ENCODE measurements at places on chromosomes 7 and 10.

- DNase-seq = no peak
Measured at GRCh38 chr10:35570397-35570796, 34.7 kb upstream of the GJD4 start.

DNA sequence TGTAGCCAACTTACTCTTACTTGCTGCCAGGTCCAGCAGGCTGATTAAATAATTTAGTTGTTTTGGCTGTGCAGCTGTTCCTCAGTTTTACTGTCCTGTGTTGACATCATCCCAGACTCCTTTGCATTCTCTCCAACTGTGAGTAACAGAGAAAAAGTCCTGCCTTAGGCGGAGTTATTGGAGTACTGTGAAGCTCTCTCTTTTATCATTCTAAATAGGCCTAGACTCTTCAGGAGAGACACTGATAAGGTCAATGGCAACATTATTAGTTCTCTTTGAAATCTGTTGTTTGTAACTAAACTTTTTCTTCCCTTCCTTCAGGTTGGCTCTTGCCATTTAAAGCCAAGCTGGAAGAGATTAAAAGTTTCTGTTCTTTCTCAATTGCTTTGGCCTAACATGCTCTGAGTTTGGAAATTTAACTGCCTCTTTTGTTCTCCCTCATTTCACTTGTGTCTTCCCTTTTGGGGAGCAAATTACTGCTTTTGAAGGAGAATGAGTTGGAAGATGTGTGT is 215.7 kb upstream of the CSTF2T start:
- no peak for DNase-seq

DNA sequence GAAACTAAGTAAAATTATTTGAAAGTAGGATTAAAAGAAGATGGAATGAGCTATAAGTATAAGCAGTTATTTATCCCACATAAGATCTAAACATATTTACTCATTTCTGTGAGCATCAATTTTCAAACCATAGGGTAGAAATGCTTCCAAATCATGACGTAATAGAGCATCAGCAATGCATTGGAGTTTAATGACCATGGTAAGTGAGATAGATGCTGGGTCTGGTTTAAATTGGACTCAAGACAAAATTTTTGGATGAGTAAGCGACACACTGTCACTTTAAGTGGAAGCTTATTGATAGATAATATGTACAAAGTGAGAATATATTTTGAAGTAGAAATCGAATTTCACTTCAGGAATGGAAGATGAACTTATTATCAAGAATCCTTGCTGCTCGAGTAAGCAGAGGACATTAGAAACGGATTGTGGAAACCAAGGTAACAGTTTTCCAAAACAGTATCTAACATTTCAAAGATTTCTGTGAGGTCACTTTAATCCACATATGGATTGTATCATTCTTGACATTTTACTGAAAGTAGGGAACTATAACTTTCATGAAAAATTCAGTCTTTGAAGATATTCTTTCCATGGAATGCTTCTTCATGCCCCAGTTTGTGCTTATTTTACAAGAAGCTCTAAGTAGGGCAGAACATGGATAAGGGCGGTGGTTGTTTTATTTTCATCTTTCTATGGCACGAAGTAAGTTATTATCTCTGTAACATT is 85.8 kb downstream of the AGMO start:
- no peak for DNase-seq

DNA sequence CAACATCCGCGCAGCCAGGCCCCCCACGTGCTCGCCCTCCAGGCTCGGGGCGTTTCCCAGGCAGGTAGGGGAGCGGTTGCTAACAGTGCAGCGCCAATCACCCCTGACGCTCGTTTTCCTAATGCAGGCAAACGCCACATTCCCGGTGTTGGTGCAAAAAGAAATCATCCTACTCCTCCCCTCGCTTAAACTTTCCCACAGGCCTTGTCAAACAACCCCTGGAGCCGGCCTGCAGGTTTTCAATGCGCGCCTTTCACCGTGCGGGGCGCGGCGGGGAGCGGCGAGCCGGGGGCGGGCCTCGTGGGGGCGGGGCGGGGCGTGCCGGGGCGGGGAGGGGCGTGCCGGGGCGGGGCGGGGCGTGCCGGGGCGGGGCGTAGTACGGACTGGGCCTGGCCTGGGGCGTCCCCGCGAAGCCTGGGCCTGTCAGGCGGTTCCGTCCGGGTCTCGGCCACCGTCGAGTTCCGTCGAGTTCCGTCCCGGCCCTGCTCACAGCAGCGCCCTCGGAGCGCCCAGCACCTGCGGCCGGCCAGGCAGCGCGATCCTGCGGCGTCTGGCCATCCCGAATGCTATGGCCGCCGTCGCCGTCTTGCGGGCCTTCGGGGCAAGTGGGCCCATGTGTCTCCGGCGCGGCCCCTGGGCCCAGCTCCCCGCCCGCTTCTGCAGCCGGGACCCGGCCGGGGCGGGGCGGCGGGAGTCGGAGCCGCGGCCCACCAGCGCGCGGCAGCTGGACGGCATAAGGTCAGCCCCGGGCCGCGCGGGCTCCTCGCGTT is at the start of gene ECHDC3:
Gene ECHDC3, plus strand, starts transcription at position 374 of the 770 bp plus-strand sequence. Its CDS starts 195 bp downstream, at position 569.
- peak; percentile 69 for DNase-seq

- no peak for DNase-seq
Measured at GRCh38 chr10:116771959-116772585, 29.7 kb upstream of the HSPA12A start.

DNA sequence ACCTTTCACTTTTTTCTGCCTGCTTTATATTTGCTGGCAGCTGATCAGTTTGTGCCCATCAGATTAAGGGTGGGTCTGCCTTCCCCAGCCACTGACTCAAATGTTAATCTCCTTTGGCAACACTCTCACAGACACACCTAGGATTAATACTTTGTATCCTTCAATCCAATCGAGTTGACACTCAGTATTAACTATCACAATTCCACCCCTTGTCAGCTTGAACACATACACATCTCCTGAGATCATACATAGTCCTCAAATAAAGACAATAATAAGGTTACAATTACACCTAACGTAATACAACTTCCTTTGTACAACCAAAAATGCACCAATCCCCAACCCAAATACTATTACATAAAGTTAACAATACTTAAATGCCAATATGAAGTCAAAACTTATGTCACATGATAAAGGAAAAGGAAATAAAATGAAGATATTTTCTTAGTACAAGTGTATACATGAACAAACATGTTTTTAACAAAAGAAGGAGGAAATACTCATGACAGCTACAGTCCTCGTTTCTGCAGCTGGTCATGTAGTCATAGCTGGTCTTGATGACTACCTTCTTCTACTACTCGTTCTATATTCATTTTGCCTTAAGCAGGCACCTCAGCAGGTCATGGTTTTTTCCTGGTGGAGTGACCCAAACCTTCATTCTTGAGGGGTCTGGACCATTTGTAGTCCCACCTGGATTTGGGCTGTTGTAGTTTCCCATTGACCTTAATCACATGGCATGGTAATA is 96.7 kb upstream of the CABCOCO1 start:
- no peak for DNase-seq

DNA sequence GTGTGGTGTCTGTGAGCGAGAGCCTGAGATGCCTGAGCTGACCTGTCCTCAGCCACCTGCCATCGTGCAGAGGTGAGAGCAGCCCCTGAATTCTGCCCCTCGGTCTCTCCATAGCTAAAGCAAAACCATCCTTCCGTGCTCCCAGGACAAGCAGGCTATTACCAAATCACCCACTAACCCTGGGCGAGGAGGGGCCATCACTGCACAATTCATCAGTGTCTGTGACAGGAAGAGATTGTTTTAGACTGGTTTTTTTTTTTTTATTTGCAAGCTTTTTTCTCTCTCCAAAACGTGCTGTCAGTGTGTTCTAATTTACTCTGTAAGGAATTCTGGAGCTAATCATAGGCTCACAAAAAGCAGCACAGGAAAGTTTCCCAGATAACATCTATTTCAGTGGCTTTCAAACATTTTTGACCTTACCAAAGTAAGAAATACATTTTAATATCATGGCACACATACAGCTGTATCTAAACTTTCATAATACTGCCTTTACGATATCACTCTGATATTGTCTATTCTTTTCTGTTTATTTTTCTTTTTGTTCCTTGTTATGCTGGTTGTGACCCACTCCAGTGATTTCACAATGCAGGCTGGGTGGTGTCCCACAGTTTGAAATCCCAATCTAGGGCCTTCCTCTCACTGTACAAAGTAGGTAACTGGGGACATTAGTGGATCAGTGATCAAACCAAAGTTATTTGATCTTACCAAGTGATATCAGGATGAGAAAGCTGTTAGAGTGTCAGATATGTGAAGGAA is 62.8 kb downstream of the EGFR start:
- DNase-seq = no peak

DNA sequence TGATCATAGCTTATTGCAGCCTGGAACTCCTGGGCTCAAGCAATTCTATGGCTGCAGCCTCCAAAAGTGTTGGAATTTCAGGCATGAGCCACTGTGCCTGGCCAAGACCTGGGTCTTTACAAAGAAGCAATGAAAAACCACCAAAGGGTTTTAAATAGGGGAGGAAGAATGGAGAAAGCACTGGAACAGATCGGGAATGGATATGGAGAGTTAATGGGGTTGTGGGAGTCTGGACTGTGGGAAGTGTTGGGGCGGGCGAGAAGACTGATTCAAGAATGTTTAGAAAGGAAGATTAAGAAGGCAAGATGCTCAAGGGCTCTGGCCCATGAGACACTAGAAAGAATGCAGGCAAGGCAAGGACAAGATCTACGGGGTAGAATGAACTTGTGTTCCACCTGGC is 98.5 kb downstream of the CARD11 start:
- DNase-seq = no peak

DNA sequence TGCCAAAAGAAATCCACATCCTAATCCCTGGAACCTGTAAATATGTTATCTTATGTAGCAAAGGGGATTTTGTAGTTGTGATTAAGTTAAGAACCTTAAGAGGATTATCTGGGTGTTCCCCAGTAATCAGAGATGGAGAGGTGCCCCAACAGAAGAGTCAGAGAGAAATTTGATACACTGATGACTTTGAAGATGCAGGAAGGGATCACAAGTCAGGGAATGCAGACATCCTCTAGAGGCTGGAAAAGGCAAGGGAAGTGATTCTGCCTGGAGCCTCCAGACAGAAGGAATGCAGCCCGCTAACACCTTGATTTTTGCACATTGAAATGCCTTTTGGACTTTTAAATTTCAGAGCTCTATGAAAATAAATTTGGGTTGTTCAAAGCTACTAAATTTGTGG is 531.7 kb downstream of the DNAJB9 start:
- DNase-seq = no peak

- no peak for DNase-seq
Measured at GRCh38 chr7:19957664-19958063, 184.2 kb upstream of the TMEM196 start.

DNA sequence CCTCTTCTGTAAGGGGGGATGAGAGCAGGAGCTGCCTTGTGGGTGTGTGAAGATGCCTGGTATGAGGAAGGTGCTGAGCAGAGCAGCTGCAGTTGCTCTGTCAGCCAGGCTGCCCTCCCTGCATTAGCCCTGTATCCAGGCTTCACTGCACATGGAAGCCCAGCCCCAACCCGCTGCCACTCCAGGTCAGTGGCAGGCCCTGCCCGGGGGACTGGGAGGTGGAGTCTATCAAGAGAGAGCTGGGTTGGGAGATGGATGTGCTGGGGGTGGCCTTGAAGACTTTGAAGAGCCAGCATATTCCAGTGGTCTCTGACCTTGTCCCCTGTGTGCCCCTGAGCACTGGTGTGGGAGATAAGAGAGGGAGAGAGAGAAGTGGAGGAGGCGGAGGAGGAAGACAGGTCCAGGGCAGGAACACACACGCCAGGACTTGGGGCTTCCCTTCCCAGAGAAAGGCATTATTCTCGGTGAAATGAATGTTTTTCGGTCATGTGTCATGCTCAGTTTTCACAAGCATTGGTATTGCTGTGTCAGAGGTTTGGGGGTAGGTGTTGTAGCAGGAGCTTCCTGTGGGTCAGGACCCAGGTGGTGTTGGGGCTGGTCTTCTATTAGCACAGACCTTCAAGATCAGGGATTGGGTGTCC is 2.6 kb downstream of the PPIF start:
- no peak for DNase-seq

DNA sequence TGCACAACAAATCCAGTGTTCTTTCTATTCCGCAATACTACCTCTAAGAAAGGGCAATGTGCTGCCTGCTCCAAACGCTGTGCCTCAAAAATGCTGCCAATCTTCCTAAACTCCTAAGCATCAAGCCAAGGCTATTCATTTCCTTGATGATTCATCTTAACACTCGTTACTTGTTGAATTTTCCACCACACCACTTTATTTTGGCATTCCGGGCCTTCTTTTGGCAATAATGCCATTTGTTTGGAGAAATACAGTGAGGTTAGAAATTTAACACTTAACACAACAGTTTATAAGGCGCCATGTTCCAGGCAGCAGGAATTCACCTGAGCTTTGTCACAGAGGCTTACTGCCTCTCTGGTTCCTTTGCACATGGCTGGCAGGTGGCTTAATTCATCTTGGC is 82.6 kb upstream of the ABCB5 start:
- no peak for DNase-seq

DNA sequence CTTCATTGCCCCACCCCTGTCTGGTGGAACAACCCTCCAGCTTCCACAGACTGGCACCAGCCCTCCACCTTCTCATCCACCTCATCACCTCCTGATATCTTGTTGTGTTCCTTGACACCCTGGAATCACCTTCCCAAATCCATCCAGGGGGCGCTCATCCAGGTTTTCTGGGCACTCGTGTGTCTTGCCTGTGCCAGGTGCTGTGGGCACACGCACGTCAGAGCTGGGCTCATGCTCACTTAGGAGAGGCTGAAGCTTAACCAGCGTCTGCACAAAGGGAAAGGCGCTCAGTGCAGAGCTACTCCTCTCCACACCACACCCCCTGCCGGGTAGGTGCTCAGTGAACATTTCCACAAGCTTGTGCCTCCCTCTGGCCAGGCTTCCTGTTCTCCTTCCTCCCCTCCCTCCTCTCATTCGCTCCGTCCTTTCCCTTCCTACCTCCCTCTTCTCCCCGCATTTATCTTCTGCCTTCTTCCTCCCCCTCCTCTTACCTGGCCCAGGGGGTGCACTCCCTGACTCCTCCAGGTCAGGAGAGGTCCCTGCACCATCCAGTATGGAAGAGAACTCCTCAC is 4.8 kb downstream of the ADCYAP1R1 start:
- no peak for DNase-seq

GRCh38 chr7:158358926-158359645 is 228.5 kb downstream of the PTPRN2 start:
- DNase-seq = no peak

DNA sequence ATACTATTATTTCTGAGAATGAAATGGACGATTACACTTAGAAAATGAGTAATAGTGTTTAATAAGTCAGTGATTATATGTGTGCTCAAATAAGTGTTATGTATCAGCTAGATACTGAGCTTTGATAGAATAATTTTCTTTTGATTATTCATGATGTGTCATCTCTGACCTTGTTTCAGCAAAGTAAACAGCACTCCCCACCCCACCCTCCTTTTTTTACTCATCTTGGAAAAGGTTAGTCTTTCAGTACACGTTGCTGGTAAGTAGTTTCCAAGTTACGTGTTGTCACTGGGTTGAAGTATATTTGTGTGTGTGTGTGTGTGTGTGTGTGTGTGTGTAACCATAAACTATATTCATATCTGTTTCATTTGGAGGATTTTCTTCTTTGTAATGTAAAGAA is 84.1 kb downstream of the GNAI1 start:
- DNase-seq = no peak

DNA sequence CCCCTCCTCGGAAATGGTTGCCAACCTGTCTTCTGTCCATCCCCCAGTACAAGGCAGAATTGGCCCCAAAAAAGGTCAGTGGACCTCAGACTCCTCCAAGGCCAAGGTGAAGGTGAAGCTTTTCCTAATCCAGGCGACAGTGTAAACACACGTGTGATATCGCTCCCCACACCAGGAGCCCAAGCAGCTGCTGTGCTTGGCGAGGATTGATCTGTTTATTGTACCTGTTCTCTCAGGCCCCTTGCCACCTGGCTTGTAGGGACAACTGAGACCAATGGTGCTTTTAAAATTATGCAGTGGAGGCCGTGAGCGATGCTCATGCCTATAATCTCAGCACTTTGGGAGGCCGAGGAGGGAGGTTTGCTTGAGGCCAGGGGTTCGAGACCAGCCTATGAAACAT is 66.1 kb upstream of the GTF2IRD1 start:
- DNase-seq = peak; percentile 8
